Erythroblast (primary cell): ENCODE measurements at places on chromosomes 12 and 14.
A peak's percentile ranks its signal among the peaks of the same experiment; 100 is the strongest.

DNA sequence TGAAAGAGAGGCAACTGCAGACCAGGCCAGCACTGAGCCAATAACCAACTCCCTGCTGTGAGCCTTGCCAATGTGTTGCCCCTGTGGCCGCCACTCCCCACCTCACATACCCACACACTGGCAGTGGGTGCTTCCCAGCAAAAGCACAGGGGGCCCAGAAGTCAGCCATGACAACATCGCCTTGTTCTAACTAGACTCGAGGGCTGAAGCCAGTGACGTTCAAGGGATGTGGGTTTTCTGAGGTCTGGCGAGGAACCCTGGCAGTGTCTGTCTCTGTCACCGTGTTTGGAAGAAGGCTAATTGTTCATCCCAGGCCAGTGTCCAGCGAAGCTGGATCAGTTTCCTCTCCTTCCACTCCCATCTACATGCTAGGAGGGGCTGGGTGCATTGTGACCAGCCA is 311.8 kb upstream of the AMIGO2 start:
- no peak for DNase-seq

DNA sequence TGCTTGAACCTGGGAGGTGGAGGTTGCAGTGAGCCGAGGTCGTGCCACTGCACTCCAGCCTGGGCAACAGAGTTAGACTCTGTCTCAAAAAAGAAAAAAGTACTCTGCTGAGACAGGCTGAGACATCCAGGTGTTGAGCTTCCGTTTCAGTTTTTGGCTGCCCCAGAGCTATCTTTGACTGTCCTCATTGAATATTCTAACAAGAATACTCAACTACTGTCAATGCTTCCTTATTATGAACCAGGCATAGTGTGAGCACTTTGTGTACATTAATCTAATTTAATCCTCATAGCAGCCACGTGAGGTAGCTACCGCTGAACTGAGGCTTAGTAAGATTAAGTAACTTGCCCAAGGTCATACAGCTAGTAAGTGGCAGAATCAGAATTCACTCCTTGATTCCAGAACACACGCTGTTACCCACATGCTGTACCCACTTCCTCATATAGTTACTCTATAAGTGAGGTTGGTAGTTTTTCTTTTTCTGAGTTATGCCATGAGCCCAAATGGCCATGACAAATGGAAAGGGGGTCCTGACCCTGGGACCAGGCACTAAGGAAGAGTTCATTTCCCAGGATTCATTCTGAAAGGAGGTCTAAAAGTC is 11.3 kb downstream of the ALDH1L2 start:
- DNase-seq = no peak

DNA sequence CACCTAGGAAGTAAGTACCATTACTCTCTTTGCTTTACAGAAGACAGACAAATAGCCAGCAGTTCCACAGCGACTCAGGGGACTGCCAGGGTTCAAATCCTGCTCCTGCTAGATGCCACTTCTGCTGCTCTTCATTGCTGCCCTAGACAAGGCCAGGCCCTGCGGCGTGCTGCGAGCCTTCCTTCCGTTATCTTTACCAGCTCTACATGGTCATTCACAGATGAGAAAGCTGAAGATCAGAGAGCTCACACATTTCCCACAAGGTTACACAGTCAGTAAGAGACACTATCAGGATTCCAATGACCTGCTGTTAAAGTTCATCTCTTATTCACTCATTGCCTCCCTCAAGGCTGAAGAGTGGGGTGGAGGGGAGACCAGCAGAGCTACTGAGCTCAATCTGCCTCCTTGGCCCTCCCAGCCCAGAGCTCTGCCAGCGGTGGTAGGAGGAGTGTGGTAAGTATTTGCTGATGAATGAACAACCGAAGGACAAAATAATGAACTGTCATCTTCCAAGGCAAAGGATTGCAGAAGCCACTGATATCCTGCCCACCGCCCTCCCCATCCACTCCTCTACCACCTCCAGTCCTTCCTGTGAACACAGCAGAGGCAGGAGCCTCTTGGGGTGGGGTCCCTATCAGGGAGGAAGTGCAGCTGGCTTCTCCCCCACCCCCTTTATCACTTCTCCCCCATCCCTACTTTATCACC is 14.6 kb upstream of the HDAC7 start:
- peak; percentile 88 for DNase-seq

DNA sequence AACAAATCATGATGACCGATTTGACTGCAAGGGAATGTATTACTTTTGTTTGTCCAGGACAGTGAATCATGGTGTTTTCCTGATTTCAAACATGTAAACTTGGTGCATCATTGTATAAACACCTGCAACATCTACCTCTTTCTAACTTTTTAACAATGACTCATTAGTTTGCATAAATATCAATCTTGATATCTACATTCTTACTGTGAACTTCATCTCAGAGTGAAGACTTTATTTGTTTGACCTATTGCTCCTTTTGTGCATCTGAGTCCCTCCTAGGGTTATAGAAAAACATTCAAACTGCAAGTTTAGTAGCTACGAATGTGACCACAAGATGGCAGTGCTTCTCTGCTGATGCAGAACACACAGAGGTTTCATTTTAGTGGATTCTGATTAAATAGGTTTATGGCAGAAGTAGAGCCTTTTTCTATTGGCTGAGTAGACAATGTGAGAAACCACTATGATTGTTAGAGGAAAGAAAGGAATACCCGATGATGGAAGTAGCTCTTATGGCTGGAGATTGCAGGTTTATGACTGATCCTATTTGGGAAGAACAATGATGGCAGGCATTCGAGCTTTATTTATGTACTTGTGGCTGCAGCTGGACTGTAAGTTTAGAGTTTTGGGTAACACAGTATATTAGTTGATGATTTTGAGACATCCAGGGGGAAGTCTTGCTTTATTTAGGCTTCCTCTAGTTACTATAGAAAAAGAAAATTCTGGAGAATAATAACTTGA is 244.2 kb upstream of the OR4E1 start:
- DNase-seq = peak; percentile 63

DNA sequence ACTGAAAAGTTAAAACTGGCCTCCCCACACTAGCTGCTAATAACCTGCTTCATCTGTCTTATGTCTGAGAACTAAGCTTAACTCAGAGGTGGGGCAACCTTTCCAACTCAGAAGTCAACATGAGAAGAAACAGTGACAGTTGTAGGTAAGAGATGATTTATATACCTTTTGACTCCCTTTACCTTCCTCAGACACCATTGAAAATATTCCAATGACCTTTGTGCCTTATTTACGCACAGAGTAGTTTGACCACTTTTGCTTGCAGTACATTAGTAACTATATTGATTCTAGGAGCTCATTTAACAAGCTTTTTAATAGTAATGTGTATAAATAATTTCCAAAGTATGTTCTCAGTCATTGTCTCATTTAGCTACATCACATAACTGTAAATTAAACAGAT is 77.6 kb downstream of the ALX1 start:
- no peak for DNase-seq

DNA sequence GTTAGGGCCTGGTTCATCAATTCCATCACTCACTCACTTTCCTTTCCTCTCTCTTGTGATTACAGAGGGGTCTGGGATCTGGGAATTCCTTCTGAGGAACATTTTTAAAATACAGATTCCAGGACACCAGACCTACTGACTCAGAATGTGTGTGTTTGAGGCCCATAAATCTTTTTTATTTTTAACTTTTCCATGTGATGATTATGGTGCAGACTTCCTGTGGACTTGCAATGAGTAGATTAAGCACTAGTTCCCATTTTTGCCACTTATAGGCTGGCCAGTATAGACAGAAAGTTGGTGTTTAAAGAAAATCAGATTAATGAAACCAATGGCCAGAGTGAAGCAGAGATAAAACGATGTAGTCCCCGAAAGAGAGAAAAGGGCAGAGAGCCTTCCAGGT is 28.1 kb downstream of the SLC41A2 start:
- no peak for DNase-seq

DNA sequence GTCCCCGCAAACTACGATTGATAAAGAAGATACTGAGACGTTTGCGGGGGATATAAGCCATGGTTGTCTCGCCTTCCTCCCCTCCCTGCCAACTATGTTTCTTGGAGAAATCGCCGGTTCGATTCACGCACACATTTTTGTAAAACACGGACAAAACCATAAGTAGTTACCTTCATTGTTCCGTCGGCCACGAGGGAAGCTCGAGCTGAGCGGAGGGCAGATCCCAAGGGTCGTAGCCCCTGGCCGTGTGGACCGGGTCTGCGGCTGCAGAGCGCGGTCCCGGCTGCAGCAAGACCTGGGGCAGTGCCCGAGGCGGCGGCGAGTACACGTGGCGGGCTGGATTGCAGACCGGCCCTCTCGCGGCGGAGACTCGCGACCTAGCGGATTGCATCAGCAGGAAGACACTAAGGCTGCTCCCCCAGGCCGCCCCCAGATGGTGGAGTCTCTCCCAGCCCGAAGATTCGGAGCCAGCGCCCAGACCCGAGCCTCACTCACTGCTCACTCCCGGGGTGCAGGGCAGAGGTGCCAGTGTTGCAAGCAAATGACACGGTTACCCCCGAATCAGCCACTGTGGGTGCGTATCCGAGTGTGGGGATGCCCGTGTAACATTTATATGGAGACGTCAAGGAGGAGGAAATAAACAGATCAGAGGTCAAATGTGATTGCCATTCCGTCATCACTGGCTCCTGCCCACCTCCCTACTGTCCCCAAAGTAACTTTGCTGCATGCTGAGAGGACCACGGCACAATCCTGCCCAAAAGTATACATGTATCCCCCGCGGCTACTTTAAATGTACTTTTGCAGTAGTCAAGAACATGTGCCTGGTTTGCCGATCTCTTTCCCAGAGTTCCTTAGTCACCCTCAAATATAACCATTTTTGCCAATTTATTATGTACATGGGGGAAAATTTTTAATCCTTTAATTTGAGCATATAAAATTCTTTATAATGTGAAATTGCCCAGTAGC is at the start of gene BCAT1:
Gene BCAT1, minus strand, starts transcription at position 345 of the 966 bp plus-strand sequence. Its CDS starts 169 bp downstream, at position 176.
- peak; percentile 89 for DNase-seq

GRCh38 chr12:38053655-38054464 is 262.7 kb upstream of the ALG10B start:
- no peak for DNase-seq

GRCh38 chr14:75046275-75046674 is 5.0 kb downstream of the MLH3 start:
- DNase-seq = no peak

DNA sequence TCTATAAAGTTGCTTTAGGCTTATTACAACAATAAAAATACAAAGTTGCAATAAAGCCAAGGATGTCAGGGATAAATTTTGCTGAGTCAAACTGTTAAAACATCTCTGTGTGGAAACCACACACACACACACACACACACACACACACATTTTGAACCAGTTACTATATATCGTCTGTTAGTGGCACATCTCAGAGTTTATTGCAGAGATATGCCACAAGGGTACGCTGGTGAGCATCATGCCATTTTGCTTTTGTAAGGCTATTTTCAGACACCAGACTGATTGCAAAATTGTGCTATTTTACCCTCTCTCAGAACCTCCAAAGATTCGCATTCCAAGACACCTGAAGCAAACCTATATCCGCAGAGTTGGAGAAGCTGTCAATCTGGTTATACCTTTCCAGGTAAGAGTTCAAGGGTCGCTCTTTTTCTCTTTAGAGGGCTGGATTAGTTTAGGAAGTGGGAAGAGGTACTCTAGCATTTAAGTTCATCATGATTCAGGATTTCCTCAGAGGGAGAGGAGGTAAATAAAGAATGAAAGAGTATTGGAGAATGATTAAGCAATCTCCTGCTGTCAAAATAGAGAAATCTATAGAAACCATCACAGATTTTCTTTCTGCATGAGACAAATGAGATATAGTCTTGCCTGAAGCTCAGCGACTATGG is 27.3 kb upstream of the CHPT1 start:
- peak; percentile 87 for DNase-seq

DNA sequence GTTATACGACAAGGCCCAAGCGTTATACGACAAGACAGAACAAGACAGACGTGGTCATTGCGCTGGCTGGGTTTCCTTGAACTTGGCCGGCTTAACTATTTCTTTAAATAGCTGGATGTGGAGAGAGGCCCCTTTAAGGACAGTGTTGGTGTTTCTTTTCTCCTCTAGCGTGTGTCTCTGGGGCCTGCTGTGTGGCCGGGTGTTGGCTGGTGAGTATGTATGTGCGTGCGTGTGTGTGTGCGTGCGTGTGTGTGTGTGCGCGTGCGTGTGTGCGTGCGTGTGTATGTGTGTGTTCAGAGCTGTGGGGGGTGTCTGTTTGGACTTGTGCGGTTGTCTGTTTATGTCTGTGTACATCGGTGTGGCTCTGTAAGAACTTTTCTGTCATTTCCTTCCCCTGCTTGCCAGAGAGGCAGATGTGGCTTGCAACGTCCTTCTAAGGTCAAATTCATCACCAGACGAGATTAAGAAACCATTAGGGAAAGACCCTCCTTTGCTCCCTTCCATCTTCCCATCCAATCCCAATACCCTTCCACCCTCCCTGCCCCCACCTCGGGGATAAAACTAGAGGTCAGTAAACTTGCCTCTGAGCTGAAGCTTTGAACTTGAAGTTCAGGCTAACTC is 78.6 kb upstream of the TBX3 start:
- no peak for DNase-seq

DNA sequence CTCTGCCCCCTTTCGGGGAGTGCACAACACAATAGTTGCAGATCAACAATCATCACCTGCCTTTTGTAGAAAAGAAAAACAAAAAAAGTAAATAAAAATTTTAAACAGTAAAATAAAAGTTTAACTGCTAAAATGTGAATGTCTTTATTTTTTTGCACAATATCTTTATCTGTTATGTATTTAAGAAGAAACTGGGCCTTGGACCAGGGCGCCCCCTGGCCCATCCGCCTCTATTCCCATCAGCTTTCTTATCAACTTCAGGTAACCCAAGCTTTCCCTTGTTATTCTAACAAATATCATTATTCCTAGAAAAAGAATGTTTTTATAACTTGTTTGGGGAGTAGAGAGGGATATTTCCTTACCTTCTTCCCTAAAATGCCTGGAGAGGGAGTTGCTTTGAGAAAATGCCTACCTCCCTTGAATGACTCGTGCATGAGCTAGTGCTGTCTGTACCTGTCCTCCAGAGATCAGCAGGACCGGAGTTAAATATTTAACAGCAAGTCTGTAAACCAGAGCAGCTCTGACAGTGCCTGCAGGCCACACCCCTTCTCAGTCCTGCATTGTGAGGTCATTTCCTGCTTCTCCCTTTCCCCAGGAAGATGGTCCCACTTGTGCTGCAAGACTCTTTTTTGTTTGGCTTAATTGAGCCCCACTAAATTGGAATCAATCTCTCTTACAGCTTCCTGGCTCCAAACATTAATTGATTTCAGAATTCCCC is 192.8 kb upstream of the RGS6 start:
- DNase-seq = no peak

- no peak for DNase-seq
These were observed 37.9 kb downstream of the RMST start for GRCh38 chr12:97500537-97500936.

GRCh38 chr14:42626986-42627385 is 1020.3 kb downstream of the LRFN5 start:
- no peak for DNase-seq

DNA sequence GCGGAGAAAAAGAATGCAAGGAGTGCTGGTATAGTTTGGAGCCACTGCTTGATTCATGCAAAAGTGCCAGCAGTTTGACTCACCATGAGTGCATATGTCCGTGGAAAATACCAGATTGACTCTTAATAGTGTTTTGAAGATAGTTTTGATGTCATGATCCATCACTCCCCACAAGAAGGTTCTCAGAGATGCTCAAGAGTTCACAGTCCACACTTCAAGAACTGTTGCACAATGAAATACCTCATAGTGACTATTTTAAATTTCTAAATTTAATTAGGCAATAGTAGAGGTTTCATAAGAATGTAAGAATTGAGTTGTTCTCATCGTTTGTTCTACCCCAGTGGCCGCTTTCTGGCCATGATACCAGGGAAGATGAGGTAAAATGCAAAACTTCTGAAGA is 286.6 kb upstream of the RGS6 start:
- DNase-seq = no peak

- peak; percentile 35 for DNase-seq
These were observed 1.9 kb downstream of the BRI3BP start for GRCh38 chr12:124995200-124995961.
